ENCODE measurements at places on chromosomes 5 and 9.

GRCh38 chr9:114321759-114322158 is 1.1 kb upstream of the ORM1 start:
- DNase-seq = peak; percentile 75

- DNase-seq = peak; percentile 54
Observed at GRCh38 chr9:121261107-121261460, 6.9 kb upstream of the GSN start.

GRCh38 chr9:121744002-121744686 is 92.7 kb downstream of the DAB2IP start:
- DNase-seq = peak; percentile 74

- DNase-seq = no peak
Observed at GRCh38 chr9:6079386-6079785, 64.0 kb upstream of the RANBP6 start.

- DNase-seq = no peak
Observed at GRCh38 chr5:52582313-52582712, 205.4 kb upstream of the ITGA1 start.

- peak; percentile 62 for DNase-seq
Observed at GRCh38 chr5:149636861-149637246, 55.6 kb downstream of the ARHGEF37 start.

- DNase-seq = no peak
Observed at GRCh38 chr5:74360535-74361210, 279.9 kb downstream of the ENC1 start.

DNA sequence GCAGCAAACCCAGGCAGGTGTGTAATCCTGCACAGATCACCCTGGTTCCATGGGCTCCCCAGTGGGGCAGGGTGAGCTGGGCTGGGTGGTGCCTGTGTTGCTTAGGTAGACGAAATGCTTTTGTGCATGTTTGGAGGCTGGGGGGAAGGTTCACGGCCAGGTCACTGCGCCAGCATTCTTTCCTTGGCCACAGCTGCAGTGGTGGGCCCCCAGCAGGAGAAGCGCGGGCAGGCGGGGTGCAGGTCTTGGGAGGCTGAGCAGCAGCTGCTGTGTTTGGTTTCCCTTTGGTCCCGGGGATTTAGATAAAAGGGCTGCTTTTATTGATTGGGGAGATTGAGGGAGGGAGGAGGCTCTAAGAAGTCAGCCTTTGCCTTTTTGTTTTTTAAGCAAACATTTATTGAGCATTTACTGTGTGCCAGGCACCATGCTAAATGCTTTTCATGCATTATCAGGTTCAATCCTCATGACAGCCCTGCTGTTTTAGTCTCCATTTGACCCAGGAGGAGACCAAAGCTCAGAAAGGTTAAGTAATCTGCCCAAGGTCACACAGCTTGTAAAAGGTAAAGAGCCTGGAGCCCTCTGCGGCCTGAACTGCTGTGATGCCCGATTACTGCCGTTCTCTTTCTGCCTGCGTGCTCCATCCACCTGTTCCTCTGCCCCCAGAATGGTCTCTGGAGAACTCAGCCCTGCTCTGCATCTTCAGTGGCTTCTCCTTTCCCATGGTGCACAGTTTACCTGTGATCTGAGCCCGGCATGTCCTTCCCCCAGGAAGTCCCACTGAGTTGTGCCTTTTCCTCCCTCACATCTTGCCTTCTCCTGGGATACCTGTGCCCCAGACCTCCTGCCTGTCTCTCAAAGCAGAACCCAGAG is 94.4 kb downstream of the MACROH2A1 start:
- peak; percentile 36 for DNase-seq

DNA sequence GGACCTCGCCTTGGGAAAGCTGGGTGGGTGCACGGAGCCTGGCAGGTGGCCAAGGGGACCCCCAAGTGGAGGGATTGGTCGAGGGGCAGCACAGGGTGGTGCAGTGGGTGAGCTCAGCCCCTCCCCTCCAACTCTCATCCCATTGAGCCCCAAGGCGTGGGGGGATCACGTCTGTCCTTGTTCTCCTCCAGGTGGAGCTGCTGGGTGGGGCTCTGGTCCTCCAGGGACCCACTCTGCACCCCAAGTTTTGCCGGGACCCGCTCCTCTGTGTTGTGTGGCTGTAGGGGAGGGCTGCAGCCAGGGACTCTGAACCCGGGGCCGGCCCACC is 3.6 kb upstream of the FUT7 start:
- no peak for DNase-seq

GRCh38 chr9:87650611-87651295 is 75.2 kb upstream of the CTSL start:
- DNase-seq = no peak

GRCh38 chr5:41722359-41722950 is 147.8 kb downstream of the OXCT1 start:
- DNase-seq = peak; percentile 22

DNA sequence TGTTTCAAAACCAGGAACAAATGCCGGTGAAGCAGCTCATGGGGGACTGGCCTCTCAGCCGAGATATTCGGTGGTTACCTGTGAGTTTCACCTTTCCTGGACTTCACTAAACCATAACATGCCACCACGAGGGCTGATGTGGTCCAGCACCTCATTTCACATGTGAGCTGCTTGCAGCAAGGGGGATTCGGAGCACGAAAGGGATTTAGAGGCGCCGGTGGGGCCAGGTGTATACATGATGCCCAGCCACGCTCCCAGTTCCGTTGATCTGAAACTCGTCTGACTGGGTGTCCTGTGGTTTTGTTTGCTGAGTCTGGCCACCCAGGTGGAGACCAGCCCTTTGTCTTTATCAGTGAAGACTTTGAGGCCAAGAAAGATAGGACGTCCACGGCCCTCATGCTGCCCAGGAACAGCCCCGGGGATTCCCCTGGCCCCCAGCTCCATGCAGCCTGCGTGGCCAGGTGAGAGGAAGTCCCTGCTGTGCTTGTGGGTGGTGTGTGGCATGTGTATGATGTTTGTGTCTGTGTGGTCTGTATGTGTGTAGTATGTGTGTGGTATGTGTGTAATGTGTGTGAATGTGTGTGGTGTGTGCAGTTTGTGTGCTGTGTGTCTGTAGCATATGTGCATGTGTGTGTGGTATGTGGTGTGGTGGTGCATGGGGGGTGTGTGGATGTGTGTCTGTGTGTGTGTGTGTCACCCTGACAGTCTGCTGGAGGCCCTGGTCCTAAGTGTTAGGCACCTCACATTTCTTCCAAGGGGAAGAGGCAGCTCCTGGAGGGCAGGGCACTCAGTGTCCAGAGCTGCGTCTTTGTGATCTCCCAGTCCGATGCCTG is 23.4 kb downstream of the PHF2 start:
- DNase-seq = no peak

DNA sequence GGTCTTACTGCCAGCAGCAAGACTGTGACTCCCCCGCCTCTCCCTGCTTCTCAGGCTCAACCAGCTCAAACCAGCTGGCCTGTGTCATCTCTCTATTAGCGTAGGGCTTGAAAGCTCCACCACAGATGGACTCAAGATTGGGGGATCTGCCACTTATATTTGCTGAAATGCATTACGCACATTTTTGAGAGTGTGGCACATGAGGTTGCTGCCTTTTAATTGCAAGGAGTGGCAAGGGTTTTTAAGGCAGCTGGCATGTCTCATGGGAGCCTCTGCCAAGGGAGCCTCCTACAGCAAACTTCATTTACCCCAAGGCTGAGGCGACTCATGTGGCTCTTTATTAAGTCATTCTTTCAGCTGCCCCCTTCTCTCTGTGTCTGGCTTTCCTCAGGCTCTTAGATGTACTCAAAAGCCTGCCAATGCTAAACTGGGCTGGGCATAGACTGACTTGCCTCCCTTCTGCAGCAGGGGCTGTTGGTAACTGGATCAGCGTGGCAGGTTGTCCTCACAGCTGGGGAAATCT is 219.3 kb downstream of the SMARCA2 start:
- DNase-seq = no peak

GRCh38 chr9:32427111-32427873 is 42.8 kb downstream of the ACO1 start:
- DNase-seq = no peak

- no peak for DNase-seq
Observed at GRCh38 chr9:73667749-73668148, 516.1 kb downstream of the ANXA1 start.

DNA sequence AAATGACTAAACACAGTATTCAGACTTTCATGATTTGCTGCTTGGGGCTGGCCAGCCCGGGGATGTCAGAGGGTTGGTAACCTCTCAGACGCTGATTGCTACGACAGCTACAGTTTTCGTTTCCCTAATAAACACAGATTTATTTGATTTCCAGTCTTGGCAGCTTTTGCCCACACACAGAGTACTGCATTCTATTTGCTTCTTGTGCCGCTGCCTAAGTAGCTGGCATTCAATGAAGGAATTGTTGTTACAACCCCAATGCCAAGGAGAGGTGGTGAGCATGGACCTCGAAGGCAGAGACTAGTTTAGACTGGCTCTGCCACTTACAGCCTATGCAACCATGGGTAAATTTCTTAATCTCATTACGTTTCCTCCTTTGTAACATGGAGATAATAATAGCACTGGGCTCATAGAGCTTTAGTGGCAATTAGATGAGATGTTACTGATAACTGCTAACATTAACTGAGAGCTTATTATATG is 247.1 kb upstream of the PANK3 start:
- no peak for DNase-seq

GRCh38 chr5:80077051-80077714 is 42.0 kb downstream of the THBS4 start:
- DNase-seq = no peak

- DNase-seq = no peak
Observed at GRCh38 chr9:2086971-2087370, 71.8 kb downstream of the SMARCA2 start.

GRCh38 chr9:16459421-16460148 is 410.9 kb downstream of the BNC2 start:
- no peak for DNase-seq

GRCh38 chr5:117266280-117266679 is 691.7 kb upstream of the SEMA6A start:
- DNase-seq = peak; percentile 18

DNA sequence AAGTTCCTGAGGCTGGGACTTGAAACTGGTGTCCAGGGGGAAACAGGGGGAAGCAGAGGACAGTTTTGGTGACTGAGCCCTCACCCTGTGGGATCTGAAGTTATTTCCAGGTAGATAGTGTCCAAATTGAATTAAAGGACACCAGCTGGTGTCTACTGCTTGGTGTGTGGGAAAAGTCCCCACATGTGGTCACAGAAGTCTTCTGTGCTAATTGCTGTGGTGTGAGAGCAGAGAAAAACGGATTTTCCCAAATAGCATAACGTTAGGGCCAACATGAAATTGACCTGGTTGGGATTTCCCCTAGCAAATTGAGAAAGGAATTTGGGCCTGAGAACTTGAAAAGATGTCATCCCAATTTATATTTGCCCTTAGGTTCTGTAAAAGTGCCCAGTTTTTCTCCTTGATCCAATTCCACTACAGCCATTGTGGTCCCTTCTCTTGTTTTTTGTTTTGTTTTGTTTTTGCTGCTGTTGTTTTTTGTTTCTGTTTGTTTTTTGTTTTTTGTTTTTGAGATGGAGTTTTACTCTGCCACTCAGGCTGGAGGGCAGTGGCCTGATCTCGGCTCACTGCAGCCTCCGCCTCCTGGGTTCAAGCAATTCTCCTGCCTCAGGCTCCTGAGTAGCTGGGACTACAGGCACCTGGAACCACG is 5.6 kb upstream of the STARD4 start:
- DNase-seq = no peak

GRCh38 chr9:126114409-126114760 is 212.2 kb upstream of the MVB12B start:
- no peak for DNase-seq

- DNase-seq = no peak
Observed at GRCh38 chr9:82597241-82598203, 465.4 kb downstream of the RASEF start.

GRCh38 chr9:123642291-123643278 is 286.6 kb downstream of the CRB2 start:
- no peak for DNase-seq

GRCh38 chr5:144487761-144488160 is 317.1 kb downstream of the KCTD16 start:
- DNase-seq = no peak

DNA sequence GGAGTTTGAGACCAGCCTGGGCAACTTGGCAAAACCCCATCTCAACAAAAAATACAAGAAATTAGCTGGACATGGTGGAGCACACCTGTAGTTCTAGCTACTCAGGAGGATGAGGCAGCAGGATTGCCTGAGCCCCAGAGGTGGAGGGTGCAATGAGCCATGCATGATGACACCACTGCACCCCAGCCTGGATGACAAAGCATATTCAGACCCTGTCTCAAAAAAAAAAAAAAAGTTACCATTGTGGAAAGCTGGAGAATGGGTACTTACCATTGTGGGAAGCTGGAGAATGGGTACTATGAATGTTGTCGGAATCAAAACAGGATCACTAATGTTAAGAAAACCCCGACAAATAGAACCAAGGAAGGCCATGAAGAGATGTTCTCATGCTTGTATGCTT is 25.7 kb downstream of the HINT1 start:
- no peak for DNase-seq

- DNase-seq = peak; percentile 62
Observed at GRCh38 chr9:115071176-115071575, 46.8 kb downstream of the TNC start.

- no peak for DNase-seq
Observed at GRCh38 chr9:124755061-124755460, 16.1 kb downstream of the NR6A1 start.

DNA sequence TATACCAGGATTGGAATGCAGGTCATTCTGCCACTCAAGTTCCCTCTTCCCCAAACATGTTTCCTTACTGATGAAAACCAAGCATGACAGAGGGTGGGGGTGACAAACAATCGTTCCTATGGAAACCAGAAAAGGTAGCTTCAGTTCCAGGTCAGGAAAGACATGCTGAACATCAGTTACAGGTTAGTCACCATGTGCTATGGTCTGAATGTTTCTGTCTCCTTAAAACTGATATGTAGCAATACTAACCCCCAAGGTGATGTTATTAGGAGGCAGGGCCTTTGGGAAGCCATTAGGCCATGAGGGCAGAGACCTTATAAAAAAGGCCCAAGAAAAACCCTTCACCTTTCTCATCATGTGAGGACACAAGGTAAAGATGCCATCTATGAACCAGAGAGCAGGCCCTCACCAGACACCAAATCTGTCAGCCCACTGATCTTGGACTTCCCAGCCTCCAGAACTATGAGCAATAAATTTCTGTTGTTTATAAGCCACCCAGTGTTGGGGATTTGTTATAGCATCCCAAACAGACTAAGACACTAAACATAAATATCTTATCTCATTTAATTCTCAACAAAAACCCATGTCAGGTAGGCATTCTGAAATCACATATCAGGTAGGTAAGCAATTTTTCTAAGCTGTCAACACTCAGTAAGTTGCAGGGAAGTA is 15.7 kb upstream of the SH3RF2 start:
- no peak for DNase-seq

GRCh38 chr9:107815782-107816560 is 326.4 kb upstream of the KLF4 start:
- DNase-seq = no peak

DNA sequence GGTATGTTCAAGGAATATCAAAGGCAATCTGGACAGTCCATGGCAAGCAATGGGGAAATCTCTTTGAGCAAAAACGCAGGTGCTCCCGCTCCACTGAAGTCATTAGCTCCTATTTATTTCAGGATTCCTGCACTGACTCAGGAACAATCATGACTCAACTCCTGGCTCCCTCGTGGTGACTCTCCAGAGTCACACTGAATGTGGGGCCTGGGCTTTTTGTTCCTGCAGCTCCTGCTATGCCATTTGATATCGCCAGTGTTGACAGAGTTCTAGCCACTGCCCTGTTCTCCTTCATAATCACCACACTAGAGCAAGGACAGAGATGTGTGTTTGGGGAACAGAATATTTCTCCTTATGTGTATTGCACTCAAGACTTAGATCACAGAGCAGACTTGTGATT is 187.2 kb upstream of the ZNF462 start:
- DNase-seq = no peak

- DNase-seq = peak; percentile 44
Observed at GRCh38 chr9:95506428-95506677, 10.4 kb downstream of the PTCH1 start.

GRCh38 chr9:136566901-136567300 is 21.1 kb upstream of the NOTCH1 start:
- DNase-seq = no peak
